ENCODE measurements at places on chromosomes 7 and 10. TPM values are rescaled to one million over a fixed set of nuclear protein-coding genes. Genes with fewer than 3 reads are reported as not detected.

DNA sequence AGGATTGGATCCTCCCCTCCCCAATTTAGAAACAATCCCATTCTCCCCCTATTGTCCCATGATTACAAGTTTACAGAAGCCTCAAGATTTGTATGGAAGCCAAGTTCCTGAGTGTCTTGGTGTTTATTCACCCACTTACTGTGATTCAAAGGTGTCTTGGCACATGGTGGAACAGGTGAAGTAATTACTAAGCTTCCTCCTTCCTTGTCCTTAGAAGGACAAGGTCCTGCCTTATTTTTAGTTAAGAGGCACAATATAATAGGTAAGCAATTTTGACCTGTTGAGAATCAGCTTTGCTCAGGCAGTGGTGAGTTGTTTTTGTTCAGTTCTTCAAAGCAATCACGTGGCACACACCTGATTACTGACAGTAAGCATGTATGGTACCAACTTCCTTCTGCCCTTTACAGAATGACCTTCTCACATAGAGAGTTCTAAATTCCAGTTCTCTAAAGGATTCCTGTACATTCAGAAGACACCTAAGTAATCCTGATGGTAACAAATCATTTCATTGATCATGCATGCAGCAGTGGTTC, 60.7 kb upstream of the SLC13A1 start:
- DNase-seq, result no peak

- DNase-seq, result no peak
Measured at GRCh38 chr10:95610727-95611126, 45.8 kb downstream of the ALDH18A1 start.

- peak; percentile 64 for DNase-seq
Measured at GRCh38 chr7:7681191-7681935, 37.0 kb downstream of the RPA3 start.

DNA sequence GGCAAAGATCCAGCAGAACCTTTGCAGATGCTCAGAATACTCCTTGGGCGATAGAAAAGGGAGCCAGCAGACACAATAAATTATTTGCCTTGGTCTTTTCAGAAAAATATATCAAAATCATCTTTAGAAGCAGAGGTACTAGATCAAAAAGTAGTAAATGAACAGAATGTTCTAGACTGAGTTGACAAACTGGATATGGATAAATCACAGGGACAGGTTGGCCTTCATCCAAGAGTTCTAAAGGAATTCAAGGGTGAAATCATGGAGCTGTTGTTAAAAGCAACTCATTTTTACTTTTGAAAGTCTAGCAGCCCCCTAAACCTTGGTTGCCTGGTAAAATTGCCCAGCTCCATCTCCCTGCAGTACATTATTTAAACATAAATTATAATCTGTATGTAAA, 99.1 kb downstream of the PLCE1 start:
- DNase-seq, result no peak

DNA sequence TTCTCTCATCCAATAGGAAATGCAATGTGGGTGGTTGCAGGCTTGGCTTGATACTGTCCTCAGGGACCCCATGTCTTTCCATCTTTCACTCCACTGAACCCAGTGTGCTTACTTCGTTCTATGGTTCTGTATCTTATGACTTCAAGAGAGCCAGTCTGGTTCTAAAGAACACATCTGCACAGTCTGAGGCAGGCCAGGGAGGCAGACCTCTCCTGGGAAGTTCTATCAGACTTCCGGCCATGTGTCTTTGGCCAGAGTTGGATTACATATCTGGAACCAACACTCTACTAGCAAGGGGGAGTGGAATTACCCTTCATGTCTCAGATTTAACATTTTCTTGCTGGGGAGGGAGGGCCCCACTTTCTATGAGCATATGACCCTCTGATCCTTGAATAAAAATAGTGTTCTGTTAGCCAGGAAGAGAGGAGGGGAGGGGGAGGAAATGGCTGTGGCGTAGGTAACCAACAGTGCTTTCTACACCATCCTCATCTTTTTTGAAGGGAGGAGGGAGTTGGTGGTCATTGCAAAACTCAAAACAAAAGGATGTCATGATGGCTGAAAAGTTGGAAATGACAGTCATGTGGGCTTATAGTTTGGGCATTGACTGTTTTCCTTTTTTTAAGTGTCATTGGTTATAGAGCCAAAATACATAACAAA, 370.2 kb downstream of the GATA3 start:
- DNase-seq, result no peak

DNA sequence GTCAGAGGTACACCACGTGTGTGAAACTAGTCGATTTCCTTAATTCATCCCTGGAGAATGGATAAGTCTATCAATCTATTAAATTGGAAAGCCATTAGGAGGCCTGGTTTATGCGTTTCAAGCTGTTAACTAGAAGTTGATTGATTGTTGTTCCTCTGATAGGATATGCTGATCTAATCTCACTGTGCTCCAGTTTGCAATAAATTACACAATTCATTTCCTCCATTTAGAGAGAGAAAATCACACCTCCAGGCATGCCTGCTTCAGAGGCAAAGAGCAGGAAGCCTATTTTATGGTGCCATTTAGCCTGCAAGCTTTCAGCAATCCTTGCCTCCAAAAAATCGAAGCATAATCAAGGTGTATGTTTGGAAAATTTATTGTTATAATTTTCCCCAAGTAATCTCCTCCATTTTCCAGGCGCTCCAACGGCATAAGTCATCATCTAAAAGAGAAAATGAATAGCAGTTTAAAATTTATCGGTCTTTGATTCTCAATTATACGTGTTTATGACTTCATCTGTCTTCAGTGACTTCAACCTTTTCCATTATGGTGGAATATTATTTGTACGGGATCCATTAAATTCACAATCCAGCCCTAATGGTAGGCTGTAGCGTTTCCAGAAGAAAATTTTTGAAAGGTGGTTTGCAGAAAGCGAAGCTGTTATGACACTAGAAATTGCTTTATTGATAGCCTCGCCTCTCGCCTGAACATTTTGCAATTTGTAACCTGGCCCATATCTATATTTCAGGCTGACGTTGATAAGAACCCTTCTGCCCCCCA, 42.9 kb upstream of the HMX3 start:
- no peak for DNase-seq

GRCh38 chr7:17099083-17099973, 199.1 kb upstream of the AHR start:
- no peak for DNase-seq

The LIPF gene
- polyA plus RNA-seq, result not detected

The TFR2 gene
- polyA plus RNA-seq, result 1.5 TPM

The EBLN1 gene
- polyA plus RNA-seq, result not detected

The PODXL gene
- 0.19 TPM for polyA plus RNA-seq
